ENCODE measurements at places on chromosomes 2 and 18.

DNA sequence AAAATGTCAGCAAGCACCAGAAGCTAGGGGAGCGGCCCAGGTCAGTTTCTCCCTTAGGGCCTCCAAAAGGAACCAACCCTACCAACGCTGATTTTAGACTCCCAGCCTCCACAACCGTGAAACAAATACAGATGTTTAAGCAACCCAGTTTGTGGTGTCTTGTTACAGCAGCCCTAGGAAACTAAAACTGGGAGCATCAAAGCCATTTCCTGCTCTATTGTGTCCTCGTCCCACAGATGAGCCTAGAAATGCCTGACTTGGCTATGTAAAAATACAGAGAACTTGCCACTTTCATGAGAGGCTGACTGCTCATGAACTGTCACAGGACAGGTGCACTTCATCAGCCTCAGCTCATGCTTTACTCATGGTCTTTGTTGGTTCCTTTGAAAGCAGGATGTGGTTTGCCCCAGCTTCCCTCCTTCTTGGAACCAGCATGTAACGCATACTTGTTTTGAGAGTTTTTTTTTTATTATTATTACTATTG is 97.6 kb upstream of the SLC39A10 start:
- peak; percentile 79 for DNase-seq

GRCh38 chr2:64720535-64721319 is 67.0 kb upstream of the SERTAD2 start:
- DNase-seq, result no peak

DNA sequence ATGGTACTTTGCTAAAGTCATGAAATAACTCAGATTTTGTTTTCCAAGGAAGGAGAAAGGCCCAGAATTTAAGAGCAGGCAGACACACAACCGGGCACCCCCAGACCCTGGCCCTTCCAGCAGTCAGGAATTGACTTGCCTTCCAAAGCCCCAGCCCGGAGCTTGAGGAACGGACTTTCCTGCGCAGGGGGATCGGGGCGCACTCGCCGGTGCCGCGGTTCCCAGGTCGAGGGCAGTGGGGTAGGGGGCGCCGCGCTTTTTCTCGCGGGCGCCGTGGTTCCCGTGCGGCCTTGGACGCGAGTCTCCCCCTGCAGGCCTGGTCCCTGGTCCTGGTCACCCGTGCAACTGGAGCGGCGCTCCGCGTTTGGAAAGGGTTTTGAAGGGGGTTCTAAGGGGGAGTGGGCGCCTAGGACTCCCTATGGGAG is 1.2 kb downstream of the ZNF236 start:
- no peak for DNase-seq

DNA sequence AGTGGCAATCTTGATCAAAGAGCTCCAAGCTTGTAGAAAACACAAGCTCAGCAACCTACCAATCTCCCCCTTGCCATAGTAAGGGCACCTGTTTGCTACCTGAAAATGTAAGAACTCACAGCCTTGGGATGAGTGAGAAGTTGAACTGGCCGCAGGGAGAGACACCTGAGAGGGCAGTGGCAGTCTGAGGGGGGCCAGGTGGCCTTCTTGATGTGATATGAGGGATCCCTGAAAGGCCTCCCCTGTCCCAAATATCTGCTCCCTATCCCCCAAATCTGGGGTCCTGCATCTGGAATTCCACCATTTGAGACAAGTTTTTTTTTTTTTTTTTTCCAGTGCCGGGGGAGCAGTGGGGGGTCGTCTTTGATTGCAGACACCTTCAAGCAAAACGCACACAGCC is 230.2 kb upstream of the SMAD2 start:
- no peak for DNase-seq

DNA sequence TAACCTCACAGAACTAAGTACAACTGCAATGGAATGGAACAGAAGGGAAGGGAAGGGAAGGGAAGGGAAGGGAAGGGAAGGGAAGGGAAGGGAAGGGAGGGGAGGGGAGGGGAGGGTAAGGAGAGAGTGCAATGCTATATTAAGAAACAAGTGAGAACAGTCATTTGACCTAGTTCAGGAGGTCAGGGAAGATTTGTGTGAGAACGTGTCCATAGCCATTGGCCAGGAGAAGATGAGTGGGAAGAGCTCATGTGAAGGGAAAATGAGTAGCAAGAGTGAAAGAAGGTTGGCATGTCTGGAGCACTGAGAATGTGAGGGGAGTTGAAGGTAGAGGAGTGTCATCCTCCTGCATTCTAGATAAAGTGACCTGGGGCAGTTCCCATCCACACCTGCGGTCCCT is 481.6 kb downstream of the IRS1 start:
- DNase-seq, result no peak

DNA sequence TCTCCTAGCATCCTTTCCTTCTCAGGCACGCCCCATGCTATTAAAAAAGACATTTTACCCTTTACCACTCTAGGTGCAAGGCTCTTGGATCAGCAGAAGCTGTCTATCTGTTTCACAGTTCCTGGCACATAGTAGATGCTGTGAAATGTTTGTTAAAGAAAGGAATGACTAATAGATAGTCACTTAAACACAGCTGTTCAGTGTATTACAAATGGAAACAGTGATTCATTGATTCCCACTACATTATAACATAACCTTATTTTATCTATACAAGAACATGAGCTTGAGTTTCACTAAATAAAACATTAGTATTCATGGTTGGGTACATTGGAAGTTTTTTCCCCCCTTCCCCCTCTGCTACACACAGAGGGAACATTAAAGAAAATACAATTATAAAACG is 142.1 kb downstream of the ASXL3 start:
- no peak for DNase-seq

GRCh38 chr2:233965032-233965603 is 47.9 kb downstream of the TRPM8 start:
- no peak for DNase-seq

GRCh38 chr2:74984947-74985637 is 26.6 kb downstream of the POLE4 start:
- no peak for DNase-seq

GRCh38 chr2:45117383-45117782 is 108.1 kb upstream of the SIX2 start:
- no peak for DNase-seq

DNA sequence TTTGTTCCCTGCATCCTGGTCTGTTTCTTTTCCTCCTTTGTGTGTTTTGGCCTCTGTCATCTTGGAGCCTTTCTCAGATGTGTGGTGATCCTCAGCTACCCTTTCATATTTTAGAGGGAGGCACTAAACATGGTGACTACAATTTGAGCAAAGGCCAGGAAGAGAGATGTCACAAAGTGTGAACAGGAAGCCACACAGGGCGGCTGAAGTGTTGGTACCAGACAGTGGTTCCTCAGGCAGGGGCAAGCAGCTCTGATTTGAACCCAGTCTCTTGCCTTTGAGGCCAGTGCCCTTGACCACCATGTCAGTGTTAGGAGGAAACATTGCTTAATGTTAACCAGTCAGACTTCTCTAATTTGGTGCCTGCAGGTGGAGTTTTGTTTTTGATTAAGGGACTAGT is 9.2 kb downstream of the LRRFIP1 start:
- DNase-seq, result no peak

DNA sequence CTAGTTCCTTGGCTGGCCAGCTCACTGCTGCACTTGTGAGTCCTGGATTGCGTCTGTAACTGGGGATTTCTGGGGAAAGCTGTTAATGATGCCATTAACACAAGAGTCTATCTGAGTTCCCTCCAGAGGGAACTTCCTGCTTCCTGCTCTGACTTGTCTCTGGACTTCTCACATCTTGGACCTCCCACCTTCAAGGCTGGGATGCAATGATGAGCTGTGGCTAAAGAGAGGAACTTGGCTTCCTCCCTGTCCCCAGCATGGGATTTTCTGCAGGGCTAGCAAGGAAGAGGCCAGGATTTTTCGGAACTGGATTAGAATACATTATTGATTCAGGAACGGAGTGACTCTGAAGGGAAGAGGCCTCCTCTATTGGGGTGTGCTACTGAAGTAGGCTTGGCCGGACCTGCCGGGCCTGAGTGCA is 155.5 kb downstream of the CLIP4 start:
- no peak for DNase-seq

GRCh38 chr2:215658635-215659305 is 222.9 kb upstream of the FN1 start:
- no peak for DNase-seq

- DNase-seq, result no peak
Observed at GRCh38 chr2:75031171-75031570, 72.7 kb downstream of the POLE4 start.

DNA sequence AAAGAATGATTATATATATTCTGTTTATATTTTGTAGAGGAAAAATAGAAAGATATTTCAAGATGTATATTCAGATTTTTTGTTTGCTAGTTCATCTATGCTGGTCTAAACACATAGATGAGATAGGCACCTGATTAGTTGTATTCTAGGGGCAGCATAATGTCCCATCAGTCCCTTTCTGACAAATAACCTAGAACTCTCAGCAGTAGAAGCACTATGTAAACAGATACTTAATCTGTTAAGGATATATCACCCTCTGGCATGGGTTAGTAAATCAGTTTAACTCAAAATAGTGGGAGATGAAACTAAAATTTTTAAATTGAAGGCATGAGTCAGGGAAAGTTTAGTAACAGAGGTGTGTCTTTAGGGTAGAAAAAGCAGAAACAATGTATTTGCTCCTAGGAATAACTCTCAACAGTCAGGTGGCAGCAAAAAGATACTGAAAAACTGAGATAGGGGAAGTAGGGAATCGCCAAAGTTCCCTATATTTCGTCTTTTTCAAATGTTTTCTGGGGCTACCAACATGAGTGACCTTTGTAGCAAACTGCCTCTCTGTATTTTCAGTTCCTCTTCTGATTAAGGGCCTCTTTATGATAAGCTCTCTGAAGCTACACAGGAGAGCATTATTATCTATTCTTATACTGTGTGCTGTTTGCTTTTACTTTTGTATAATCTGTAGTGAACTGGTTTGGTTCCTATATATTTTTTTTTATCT is 5.7 kb downstream of the PPP1R1C start:
- DNase-seq, result no peak

DNA sequence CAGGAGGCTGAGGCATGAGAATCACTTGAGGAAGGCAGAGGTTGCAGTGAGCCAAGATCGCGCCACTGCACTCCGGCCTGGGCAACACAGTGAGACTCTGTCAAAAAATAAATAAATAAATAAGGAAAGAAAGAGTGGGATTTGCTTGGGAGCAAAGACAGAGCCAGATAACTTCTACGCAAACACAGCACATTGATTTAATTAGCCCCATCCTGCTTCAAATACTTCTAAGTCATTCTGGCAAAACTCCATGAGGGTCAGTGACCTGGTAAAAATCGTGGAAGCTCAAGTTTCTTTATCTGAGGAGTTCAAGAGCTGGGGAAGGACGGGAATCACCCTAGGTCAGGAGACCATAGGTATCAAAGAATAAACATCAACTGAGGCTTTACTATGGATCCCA is 70.6 kb upstream of the TCF7L1 start:
- no peak for DNase-seq

- DNase-seq, result no peak
Observed at GRCh38 chr2:150188177-150188576, 299.3 kb downstream of the RND3 start.

GRCh38 chr2:190603374-190603773 is 45.5 kb upstream of the NAB1 start:
- no peak for DNase-seq

- no peak for DNase-seq
Observed at GRCh38 chr2:212727751-212728150, 189.1 kb upstream of the ERBB4 start.

- DNase-seq, result no peak
Observed at GRCh38 chr2:100320547-100321178, 1.6 kb downstream of the LONRF2 start.

GRCh38 chr18:3104190-3105054 is 91.5 kb upstream of the LPIN2 start:
- DNase-seq, result no peak

DNA sequence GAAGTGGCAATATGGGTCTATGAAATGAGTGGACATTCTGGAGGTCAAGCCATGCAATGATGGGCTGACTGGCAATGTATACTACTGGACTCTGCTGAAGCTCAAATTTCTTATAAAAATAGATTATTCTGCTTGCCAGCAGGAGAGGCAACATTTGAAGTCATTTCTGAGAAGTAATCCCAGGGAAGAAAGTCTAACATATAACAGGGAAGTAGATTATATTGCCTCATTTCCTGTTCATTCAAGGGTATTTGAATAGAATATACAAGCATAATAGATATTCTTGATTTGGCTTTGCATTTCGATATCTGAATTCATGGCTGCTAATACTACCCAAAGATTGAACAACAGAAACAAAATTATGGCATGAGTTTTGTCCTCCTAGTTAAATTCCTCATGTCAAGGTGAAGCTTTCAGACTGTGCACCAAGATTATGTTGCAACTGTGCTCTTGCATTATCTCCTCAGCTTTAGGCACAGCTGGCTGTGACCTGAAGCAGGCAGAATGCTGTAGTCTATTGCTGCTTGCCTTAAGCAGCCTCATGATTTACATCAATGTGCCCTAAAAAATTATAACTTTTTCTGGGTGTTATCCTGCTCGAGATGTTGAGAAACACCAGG is 13.3 kb upstream of the TMX3 start:
- DNase-seq, result peak; percentile 65

- no peak for DNase-seq
Observed at GRCh38 chr2:109054865-109055264, 65.8 kb upstream of the EDAR start.

- peak; percentile 21 for DNase-seq
Observed at GRCh38 chr2:111066062-111066593, 54.6 kb upstream of the BCL2L11 start.

DNA sequence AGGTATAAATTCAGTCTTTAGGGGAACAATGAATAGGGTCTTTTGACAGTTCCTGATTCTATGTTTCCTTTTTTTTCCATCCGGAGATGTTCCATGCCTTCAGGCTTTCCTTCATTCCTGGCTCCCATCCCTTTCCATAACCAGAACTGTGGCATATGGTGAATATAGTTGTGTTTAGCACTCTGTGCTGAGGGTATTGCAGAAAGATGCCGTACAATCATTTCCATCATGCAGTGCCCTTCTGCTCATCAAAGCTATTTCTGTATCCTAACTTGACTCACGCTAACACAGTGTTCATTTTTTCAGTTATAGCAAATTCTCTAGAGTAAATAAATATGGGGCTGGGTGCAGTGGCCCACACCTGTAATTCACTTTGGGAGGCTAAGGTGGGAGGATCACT is 131.9 kb upstream of the EML6 start:
- DNase-seq, result no peak

- DNase-seq, result no peak
Observed at GRCh38 chr2:190792956-190793888, 87.4 kb upstream of the GLS start.

- DNase-seq, result no peak
Observed at GRCh38 chr2:232528746-232529460, 2.9 kb downstream of the CHRND start.

All from HL-60 (cell line).